ENCODE measurements at places on chromosomes 13 and 19.

DNA sequence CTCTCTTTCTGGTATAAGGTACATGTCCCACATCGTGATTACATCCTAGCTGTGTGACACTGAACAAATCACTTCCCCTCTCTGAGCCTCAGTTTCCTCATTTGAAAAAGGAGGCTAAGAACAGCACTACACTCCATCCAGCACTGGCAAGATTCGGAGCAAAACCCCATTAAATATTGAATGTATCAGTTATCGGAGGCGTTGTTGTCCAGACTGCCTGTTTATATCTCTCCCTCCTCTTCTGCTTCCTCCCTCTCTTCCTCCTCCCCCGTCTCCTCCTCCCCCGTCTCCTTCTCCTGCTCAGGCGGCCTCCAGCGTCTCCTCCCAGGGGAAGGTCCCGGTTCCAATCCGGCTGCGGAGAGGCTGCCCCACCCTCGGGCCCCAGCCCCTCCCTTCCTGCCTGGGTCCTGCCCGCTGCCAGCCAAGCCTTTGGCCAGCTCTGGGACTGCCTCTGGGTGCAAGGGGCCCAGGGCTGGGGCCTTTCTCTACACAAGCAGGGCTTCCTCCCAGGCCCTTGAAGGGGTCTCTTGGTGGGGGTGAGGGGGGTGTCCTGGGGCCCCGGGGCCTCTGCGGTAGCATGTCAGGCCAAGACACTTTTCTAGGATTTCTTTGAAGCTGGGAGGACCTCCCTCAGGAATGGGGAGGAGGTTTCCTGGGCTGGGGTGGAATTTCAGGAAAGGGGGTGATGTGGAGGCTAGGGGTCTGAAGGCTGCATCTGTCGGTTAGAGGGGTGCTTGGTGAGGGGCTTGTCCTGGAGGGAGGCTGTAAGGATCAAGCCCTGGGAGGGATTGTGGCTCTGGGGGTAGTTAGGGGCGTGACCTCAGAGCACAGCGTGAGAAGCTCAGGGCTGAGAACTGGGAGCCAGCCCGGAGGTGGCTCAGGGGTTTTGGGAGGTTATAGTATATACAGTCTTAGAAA lies 1.9 kb downstream of the RRAS start:
- no peak for DNase-seq

GRCh38 chr13:73924607-73925006 lies 209.6 kb downstream of the KLF12 start:
- no peak for DNase-seq

GRCh38 chr19:19345232-19345631 lies 24.6 kb downstream of the MAU2 start:
- no peak for DNase-seq

DNA sequence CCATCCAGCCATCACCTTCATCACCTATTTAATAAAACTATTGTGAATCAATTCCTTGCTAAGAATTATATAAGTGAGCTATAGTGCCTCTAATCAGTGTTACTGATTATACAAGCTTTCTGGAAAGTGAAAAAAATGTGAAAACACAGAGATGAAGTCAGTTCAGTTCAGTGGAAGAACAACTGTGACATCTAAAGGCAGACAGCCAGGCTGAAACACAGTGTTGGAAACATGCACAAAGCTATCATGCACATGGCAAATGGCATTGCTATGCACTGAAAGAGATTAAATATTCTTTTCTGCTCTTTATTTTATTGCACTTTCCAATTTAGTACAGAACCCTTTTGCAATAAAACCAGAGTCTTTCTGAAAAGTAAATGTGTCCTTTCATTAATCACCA lies 294.0 kb downstream of the RBM26 start:
- no peak for DNase-seq

GRCh38 chr19:48959341-48960239 lies 4.9 kb downstream of the BAX start:
- DNase-seq, result no peak

DNA sequence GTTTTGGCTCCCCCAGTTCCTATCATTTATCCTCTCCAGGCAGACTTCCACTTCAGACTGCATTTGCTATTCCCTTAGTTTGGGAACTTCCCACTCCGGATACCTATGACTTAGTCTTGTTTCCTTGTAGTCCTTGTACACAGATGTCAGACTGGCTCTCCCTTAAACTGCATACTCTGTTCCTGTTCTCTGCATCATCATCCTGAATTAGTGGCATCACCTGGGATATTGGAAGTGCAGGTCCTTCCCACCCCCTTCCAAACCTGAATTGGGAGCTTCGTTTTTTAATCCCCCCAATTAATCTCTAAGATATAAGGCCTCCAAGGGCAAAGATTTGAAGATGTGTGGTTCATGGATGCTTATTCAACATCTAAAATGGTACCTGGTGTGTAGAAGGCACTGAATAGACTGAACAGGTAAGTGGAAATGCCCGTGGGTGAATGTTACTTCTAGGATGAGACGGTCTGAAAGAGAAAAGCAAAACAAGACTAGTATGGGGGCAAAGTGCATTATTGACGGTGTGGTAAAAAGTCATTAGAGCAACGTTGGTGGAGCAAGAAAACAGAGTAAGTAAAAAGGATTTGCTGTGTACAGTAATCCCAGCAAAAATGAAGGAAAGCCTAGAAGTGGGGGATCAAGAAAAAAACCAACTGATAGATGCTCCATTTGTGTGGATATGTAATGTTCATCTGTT lies 9.6 kb downstream of the MIR17HG start:
- DNase-seq, result no peak

GRCh38 chr19:7983286-7983950 lies 22.0 kb downstream of the ELAVL1 start:
- no peak for DNase-seq

- no peak for DNase-seq
Observed at GRCh38 chr13:23865906-23866305, 23.3 kb downstream of the MIPEP start.

DNA sequence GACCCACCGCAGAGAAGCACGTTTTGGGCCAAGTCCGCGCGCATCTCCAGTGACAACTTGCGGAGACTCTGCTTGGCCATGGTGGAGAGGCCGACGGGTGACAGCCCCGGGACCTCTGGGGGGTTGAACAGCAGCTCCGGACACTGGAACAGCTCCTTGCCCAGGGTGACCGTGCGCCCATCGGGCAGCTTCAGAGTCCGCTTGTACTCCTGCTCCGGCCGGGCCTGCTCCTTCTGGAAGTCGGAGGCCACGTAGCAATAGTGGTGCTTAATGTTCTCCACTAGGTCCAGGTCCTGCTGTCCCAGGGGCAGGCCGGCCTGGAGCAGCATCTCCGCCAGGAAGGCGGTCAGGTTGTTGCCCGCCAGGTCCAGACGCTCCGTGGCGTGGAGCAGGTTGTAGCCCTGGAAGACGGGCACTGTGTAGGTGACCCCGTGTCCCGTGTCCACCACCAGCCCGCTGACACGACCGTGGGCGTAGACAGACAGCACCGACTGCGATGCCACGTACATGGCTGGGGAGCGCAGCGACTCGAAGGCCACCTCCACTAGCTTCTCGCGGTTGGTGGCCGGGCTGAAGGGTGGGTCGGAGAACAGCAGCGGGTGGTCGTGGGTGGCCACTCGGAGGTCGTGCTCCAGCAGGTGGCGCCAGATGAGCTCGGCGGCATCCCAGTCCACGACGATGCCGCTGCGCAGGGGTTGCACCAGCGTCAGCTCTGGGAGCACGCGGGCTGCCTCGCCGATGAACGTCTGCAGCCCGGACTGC lies 743 bp downstream of the ACTL9 start:
- no peak for DNase-seq

- DNase-seq, result no peak
Observed at GRCh38 chr19:40822161-40822560, 23.2 kb downstream of the EGLN2 start.

DNA sequence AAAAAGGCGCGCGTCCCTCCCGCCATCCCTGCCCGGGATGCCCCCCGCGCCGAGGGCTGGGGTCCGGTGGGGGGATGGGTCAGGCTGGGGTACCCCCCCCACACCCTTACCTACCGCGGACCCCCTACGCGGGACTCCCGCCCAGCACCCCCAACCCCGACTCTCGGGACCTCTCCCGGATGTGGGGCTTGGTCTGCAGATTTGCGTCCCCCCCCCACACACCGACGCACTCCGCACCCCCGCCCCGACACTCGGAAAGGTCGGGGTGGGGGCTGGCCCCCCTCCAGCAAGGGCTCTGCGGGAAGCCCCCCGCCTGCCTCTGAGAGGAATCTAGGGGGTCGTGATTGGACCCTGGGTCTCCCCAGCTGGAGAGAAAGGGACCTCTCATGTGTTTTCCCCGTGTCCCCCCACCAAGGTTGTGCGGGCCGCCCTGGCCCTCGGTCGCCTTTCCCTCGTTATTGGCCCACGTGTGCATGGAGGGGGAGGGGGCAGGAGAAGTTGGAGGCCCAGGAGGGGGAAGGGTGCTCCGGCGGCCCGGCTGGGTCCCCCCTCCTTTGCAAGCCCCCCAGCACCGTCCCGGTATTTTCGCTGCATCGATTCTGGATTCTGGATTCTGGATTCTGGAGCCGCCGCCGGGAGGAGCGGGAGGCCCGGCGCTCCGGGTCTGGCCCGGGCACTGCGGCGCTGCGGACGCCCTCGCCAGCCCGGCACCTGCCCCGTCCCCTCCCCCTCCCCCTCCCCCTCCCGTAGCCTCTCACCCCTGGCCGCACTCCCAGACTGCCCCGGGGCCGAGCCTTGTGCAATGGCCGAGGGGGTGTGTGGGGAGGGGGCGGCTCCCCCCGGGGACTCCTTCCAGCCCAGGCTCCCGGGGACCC lies 607 bp downstream of the NFIC start:
- peak; percentile 77 for DNase-seq

DNA sequence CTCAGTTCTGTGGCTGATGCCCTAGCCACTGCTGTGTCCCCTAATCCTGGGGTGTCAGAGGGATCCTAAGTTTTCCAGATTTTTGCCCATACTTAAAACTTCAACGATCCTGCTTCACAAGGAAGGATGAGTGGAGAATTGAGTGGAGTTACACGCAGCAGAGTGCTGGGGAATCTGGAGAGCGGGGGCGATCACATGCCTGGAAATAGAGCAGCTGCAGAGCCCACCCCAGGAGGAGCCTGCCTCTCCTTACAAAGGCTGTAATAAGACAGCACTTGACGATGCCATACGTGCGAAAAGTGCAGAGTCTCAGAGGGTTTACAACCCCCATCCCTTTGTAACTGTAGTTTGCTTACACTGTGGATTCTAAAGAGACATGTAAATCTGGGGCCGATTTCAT lies 40.6 kb downstream of the SUGP2 start:
- DNase-seq, result no peak

- DNase-seq, result no peak
Observed at GRCh38 chr19:14437578-14438140, 4.6 kb downstream of the PKN1 start.

DNA sequence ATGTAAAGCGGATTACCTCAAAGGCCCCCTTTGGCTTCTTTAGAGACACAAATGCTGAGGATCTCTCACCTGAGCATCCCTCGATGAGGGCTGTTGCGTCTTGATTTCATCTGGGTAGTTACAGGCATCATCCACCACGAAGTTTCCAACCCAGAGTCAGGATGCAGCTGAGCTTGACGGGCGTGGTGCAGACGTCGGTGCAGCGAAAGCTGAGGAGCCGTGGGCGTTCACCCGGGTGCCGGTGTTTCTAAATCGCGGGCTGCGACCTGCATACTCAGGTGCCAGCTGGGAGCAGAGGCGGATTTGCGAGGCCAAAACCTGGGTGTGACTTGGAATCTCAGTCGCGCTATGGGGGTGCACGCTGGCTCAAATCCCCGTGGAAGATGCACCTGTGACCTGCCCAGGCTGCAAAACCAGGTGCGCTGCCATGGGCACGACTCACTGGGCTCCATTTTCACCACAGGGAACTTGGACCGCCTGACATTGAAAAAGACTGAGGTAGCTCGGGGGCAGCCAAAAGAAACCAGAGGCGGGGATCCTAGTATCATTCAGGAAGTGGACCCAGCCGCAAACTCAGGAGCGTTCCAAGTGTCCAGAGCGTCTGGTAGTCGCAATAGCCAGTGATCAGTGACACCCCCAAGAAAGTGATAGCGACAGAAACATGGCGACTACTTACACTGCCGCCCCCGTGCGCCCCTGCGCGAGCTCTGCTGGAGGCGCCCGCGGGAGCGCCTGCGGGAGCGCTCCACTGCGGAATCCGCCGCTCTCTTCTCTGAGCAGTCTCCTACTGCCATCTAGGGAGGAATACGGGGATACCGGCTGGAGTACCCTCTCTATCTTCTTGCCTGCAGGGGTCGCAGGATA lies 36.4 kb upstream of the IGFL4 start:
- DNase-seq, result peak; percentile 75

DNA sequence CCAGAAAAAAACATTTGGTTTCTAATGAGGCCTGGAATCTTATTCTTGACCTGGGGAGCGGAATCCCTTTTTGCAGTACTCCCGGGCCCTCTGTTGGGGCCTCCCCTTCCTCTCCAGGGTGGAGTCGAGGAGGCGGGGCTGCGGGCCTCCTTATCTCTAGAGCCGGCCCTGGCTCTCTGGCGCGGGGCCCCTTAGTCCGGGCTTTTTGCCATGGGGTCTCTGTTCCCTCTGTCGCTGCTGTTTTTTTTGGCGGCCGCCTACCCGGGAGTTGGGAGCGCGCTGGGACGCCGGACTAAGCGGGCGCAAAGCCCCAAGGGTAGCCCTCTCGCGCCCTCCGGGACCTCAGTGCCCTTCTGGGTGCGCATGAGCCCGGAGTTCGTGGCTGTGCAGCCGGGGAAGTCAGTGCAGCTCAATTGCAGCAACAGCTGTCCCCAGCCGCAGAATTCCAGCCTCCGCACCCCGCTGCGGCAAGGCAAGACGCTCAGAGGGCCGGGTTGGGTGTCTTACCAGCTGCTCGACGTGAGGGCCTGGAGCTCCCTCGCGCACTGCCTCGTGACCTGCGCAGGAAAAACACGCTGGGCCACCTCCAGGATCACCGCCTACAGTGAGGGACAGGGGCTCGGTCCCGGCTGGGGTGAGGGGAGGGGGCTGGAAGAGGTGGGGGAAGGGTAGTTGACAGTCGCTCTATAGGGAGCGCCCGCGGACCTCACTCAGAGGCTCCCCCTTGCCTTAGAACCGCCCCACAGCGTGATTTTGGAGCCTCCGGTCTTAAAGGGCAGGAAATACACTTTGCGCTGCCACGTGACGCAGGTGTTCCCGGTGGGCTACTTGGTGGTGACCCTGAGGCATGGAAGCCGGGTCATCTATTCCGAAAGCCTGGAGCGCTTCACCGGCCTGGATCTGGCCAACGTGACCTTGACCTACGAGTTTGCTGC lies at the start of gene ICAM4:
Gene ICAM4 (plus strand): TSS at position 153 of the 935 bp plus-strand sequence. CDS start 58 bp downstream, at position 211.
- peak; percentile 77 for DNase-seq

DNA sequence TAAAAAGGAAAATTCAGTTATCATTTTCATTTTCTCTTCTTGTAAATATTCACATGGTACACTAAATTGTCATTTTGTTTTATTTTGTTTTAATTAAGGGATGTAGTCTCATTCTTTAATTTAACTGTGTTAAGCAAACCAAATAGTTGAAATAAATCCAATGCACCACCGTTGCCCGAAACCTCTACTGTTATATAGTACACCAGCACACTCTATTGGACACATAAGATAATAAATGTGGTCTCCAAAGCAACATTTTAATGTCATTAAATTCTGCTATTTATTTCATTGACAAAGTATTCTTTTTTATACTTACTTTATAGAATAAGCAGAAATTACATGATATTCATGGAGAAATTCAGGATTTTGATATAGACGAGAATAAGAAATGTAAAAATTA lies 156.4 kb upstream of the FREM2 start:
- DNase-seq, result no peak

GRCh38 chr19:11165486-11166030 lies 10.0 kb upstream of the SPC24 start:
- no peak for DNase-seq

- no peak for DNase-seq
Observed at GRCh38 chr13:32086791-32087441, 55.3 kb downstream of the FRY start.

Data from right kidney (tissue), 9 donors.